Activated CD8-positive, alpha-beta memory T cell treated with anti-CD3 and anti-CD28 coated beads for 1 hour (primary cell): ENCODE measurements at places on chromosomes 4 and X.

DNA sequence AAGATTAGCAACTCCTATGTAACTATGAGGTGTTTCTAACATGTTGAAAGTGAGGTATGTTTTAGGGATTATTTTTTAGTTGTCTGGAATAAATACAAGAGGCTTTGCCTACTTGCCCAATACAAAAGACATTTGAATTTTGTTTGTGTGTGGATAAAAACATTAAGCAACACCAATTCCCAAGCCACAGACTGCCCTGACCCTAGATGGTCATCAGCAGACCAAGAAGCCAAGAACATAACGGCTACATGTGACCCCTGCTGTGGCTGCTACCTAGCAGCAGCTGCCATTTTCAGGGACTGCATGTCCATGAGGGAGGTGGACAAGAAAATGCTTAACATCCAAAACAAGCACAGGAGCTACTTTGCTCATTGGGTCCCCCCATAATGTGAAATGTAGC lies 70.5 kb upstream of the QRFPR start:
- DNase-seq = no peak

- DNase-seq = no peak
These were observed 54.5 kb upstream of the HPSE start for GRCh38 chr4:83389037-83389720.

DNA sequence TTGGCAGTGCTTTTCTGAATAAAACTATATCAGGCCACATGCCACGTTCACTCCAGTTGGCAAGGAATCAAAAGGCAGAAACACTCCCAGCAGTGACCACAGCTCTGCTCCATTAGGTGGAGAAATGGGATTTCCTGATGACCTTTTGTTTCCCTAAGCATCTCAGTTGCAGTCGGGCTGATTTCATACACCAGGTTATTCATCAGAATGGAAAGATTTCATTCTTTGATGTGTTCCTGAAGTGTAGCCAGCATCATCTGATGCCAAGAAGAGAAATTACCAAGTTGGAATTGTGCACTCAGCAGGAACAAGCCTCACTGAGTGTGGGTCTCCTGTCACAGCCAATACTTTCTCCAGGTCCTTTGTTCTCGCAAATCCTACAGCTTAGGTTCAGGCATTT lies 193.7 kb downstream of the SPATA18 start:
- no peak for DNase-seq

DNA sequence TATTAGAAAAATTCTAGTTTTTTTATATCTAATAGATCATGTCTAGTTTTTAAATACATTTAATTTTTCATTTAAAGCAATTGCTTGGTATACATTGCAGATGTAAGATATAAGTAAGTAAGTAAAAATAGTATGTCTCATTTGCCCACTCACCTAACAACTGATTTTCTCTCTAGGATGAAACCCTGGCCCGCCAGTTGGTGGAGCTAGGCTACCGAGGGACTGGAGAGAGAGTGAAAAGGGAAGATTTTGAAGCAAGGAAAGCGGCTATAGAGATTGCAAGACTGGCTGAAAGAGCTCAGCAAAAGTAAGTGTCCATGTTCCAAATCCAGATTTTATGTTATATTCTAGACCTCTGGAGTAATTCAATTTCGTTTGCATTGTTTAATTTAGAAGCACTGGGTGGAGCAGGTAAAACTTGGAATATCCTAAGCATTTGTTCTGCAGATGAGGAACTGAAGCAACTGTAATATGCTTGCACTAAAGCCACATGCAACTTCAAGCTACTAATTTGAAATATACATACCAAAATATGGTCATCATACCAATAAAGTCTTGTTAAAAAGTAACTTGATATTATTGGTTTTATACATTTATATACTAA lies 27.1 kb downstream of the CFAP299 start:
- DNase-seq = no peak

DNA sequence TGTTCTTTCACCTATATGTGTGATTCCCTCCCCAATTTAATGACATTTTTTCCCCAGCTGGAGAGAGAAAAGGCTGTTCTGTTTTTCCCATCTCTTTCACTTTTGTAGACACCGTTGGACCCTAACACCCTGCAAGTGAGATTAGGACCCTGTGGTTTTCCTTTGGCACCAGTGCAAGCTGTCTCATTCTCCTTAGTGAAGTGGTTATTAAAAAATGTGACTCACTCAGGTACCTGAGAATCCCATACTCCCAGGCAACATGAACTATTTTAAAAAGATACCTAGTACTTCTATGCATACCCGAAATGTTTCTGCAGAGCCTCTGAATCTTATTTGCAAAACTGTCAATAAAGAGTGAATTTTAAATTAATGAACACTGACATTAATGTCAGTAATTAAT lies 175.7 kb upstream of the TBC1D9 start:
- no peak for DNase-seq
